ENCODE measurements at places on chromosomes 4 and X. TPM values are rescaled to one million over a fixed set of nuclear protein-coding genes. Genes with fewer than 3 reads are reported as not detected.

The HTR2C gene
- polyA plus RNA-seq, result 0.76 TPM

DNA sequence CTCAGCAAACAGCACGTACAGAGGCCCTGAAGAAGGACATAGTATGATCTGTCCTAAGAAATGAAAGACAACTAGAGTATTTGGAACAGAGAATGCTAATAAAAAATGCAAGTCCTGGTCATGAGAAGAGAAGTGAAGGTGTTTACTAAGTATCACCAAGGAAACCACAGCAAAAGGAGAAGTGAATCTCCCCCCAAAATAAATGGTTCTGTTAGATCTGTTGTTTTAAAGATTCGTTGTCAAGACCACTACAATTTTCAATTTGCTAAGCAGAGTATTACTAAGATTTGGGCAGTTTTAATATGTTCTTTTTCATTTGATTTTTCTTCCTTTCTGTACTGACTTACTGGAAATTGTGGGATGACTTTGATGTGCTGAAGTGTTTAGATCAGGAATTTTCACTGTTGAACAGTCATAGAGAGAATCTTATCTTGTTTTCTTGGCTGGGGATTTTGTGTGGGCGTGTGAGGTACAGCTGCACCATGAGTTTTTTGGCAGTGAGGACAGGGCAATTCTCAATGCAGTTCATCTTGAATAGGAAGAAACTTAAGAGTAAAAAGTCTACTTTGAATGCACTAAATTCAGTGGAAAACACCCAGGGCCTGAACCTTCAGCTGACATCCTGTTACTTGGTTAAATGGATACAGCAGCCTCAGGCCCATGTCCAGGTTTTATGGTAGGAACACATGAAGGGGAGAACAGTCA lies 132.2 kb downstream of the STIM2 start:
- no peaks in the 10 kb centered on the region for H3K36me3 ChIP-seq
- no peaks in the 10 kb centered on the region for H3K27me3 ChIP-seq
- peak; percentile 95 for DNase-seq
- no peak overlapping the region for H3K4me3 ChIP-seq
- H3K27ac ChIP-seq, result peak overlapping the region; percentile 3
- H3K4me1 ChIP-seq, result peaks cover 26% of the 10 kb centered on the region

GRCh38 chrX:15749642-15750610 lies 11.9 kb downstream of the CA5B start:
- no peak overlapping the region for H3K4me3 ChIP-seq
- no peaks in the 10 kb centered on the region for H3K27me3 ChIP-seq
- no peaks in the 10 kb centered on the region for H3K36me3 ChIP-seq
- H3K27ac ChIP-seq, result no peak overlapping the region
- no peak for DNase-seq

The YY2 gene
- 1.1 TPM for polyA plus RNA-seq

All from cardiac muscle cell (in vitro differentiated cells and primary cell).